Islet precursor cell (in vitro differentiated cells): ENCODE measurements at places on chromosomes 7 and 10.

DNA sequence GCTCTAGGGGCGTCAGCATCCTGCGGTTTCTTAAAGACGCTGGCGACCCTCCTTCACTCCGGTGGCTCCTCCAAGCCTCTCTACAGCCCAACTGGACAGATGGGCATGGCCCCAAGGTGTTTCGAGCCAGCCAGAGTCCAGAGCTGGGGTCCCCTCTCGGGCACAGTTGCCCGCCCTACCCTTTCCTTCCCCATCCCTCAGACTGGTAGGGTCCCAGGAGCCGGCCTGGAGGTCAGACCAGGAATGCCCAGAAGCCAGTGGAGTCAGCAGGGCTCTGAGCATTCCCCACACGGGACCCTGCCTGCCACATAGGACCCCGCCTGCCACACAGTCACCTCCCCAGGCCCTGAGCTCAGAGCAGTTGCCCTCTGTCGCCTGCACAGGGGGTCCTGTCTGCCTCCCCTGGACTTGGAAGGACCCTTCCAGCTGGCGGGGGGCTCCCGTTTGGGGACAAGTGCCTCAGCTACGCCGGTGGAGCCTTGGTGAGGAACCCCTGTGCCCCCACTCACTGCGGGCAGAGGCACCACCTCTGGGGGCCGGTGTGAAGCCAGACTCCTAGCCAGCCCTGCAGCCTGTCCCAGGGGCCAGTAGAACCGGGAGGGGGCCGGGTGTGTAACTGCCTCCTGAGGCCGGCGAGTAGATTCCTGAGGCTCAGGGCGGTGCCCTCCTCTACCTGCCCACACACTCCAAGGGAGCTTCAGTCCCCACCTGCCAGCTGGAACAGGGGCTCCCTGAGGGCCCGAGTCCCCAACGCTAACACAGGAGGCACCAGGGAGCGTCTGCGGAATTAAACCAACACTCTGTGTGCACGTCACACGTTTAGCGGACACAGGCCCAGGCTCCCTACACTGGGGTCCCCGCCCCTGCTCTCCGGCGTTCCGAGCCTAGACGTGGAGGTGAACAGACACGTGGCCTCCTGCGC is 19.4 kb upstream of the PDGFA start:
- DNase-seq = peak; percentile 84

GRCh38 chr7:134129856-134130523 is 2.9 kb downstream of the LRGUK start:
- DNase-seq = no peak

DNA sequence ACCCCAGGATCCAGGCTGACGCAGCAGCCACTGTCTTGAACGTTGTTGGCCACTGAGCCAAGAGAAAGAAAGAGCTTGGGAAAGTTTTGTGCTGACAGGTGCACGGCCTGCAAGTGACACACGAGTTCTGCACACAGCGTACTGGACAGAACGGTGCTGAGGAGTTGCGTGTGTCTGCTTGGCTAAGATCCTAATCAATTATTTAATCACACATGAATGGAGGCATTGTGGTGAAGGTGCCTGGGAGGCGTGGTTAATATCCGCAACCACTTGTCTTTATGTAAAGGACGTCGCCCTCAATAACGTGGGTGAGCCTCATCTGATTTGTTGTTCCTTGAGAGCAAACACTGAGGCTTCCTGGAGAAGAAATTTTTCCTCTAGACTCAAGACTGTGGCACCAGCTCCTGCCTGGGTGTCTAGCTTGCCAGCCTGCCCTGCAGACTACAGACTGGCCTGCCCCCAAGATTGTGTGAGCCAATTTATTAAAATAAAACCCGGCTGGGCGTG is 16.6 kb upstream of the GNA12 start:
- DNase-seq = no peak

GRCh38 chr10:110057456-110057855 is 49.7 kb downstream of the ADD3 start:
- DNase-seq = no peak

GRCh38 chr7:132956556-132956955 is 125.3 kb downstream of the CHCHD3 start:
- DNase-seq = no peak

- DNase-seq = peak; percentile 54
These were observed 682.8 kb downstream of the MAGI2 start for GRCh38 chr7:78770422-78771410.

DNA sequence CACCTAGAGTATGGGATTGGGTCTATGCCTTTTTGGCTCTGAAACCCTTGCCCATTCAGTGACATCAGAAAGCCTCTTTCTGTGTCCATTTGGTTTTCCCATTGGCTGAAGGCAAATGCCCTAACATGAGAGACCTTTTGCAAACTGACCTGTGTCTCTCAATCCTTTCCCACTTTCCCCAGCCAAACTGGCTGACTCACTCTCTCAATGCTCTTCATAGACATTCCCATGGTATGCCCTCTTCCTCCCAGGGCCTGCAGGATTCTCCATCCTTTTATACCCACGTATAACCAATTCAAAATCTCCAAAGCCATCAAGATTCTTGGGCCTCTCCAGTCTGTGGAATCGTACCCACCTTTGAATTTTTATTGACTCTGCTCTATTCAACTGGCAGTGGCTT is 563.3 kb downstream of the GATA3 start:
- peak; percentile 55 for DNase-seq

GRCh38 chr7:90596671-90597562 is 796 bp downstream of the CDK14 start:
- peak; percentile 68 for DNase-seq

- DNase-seq = peak; percentile 55
These were observed 40.0 kb upstream of the PAPSS2 start for GRCh38 chr10:87619705-87620104.

DNA sequence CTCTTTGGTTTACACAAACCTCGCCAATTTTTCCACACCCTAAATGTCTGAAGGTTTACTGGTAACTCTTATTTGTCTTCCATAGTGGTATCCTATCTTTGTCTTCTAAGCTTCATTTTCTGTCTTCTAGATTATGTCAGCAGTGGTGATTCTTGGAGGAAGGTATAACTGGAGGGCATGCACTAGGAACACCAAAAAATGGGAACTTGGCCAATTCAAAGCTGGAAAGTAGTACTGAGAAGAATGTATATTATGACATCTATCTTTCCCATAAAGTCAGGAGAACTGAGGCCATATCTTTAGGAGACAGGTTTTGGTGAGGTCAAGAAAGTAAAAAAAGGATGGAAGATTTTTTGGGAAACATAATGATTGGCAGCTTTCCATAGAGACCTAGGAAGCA is 113.3 kb downstream of the CPEB3 start:
- no peak for DNase-seq

- no peak for DNase-seq
These were observed 31.9 kb upstream of the OPTN start for GRCh38 chr10:13068071-13068470.

DNA sequence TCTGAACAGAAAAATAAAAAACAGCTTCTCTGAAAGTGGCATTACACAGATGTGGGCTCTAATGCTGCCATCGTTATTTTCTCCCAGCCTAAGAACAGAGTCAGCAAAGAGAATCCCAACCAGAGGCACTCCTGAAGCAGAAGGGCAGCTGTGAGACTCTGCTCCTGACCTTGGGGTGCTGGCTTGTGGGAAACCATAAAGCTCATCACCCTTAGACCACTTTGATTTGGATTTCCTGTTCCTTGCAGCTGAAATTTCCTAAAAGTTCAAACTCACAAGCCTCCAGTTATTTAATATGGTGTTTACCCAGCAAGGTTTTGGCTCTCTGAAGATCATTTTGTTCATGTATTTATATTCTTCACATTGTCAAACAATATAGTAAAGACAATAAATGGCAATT is 814.8 kb downstream of the TNS3 start:
- DNase-seq = no peak

DNA sequence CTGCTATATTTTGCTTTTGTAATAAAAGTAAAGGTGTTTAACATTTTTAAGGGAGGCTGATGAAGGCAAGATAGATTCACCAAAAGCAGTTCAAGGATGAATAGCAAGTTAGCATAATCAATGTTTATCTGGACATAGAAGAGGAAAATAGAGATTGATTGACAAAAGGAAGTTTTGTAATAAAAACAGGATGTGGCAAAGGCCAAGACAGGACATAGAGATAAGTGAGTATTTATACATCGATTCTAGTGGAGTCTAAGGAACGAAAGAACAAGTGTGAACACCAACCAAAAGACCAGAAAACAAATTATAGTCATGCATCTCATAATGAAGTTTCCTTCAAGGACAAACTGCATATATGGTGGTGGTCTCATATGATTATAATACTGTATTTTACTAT is 123.8 kb downstream of the CCDC71L start:
- DNase-seq = no peak

DNA sequence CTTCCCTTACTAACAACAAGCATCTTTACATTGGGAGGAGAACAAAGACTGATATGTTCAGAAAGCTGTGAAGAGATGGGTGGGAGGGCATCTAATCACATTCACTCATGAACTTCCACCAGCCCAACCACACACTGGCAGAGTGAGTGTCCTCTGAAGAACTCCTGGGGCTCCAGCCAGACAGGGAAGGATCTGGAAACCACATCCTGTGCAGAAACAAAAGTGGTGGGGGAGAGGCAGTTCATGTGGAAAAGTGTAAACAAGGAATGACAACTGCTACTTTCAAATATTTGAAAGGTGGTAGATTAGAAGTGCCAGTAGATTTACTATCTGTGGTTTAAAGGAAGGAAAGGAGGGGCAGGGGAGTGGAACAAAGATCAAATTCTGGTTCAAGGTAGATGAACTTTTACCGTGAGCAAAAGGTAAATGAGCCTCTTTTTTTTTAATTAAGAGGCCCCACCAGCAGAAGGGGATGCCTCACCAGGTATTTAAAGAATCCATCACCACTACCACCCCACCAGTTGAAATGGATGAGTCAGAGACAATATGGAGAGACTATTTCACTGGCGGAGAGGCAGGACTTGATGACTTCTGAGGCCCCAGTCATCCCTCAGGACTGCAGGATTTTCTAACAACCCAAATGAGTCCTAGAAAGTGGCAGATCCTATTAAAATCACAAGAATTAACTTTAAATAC is 34.5 kb downstream of the GOT1 start:
- peak; percentile 92 for DNase-seq

GRCh38 chr10:82910301-82910700 is 1035.3 kb downstream of the NRG3 start:
- DNase-seq = no peak

GRCh38 chr7:51033727-51034520 is 251.2 kb upstream of the GRB10 start:
- DNase-seq = peak; percentile 42

DNA sequence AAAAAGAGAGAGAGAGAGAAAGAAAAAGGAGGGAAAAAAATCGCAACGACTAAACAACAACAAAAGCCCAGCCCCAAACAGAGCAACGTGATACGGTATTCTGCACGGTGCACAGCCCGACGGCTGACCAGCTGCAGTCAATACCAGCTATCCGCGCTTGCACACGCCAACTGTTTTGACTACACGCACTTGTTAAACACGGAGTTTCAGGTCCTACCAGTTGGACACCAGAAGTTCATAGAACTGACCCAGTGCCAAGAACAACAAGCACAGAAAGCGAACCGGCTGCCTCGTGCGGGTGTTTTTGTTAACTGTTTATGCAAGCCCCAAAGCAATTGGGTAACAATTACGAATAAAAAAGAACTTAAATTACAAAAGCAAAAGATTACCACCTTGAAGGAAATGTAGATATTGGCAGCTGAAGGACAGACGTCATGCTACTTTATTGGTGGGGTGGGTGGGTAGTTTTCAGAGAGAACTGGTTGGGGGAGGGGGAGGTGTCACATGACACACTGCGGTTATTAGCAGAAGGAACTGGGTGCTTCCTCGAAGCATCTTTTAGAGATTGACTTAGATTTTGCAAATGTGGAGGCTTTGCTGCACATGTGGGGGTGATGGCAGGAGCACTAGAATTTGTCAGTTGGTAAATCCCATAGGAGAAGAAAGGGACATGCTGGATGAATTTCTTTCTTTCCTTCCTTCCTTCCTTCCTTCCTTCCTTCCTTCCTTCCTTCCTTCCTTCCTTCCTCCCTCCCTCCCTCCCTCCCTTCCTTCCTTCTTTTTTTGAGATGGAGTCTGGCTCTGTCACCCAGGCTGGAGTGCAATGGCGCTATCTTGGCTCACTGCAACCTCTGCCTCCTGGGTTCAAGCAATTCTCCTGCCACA is 110.6 kb upstream of the EFCAB10 start:
- DNase-seq = peak; percentile 65

GRCh38 chr10:70598857-70599295 is 3.7 kb downstream of the PRF1 start:
- DNase-seq = no peak

DNA sequence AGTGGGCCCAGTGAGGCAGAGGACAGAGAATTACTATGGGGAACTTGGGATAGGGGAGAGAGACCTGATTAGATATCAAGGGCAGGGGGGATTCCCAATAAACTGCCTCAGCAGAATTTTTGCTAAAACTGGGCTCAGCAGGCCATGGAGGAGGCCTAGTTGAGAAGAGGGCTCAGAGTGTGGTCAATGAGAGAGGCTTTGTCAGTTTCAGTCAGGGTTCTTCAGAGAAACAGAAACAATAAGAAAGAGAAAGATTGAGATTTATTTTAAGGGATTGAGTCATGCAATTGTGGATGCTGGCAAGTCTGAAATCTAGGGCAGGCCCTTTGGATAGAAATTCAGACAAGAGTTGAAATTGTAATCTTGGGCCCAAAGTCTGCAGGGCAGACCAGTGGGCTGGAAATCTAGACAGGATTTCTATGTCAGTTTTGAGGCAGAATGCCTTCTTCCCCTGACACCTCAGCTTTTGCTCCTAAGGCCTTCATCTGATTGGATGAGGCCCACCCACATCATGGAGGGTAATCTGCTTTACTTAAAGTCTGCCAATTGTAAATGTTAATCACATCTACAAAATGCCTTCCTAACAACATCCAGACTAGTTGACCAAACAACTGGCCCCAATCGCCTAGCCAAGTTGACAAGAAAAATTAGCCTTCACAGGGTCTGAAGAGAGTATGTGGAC is 33.5 kb upstream of the CCSER2 start:
- no peak for DNase-seq

GRCh38 chr10:11881477-11882417 is 58.6 kb downstream of the PROSER2 start:
- DNase-seq = peak; percentile 91

- DNase-seq = no peak
These were observed 711.2 kb downstream of the GRID1 start for GRCh38 chr10:85655411-85655810.

GRCh38 chr10:96440361-96441292 is 73.1 kb downstream of the TLL2 start:
- no peak for DNase-seq

GRCh38 chr10:16953270-16953669 is 136.0 kb upstream of the RSU1 start:
- DNase-seq = no peak

DNA sequence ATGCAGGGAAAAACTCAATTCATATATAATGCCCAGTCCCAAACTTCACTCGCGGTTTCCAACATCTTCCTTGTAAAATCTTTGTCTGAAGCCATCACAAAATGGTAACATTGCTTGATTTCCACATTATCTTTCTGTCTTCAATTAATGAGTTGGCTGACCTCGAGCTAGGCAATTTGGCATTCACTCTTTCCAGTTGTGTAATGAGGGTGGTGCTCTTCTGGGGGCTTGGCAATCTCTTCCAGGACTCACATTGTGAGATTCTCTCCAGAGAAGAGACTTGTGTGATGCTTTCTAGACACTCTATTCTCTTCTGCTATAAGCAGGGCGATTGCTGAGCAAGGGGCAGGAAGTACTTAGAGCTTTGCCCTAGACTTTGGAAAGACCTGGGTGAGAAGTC is 179.5 kb downstream of the JCAD start:
- no peak for DNase-seq

GRCh38 chr7:142866361-142867096 is 11.7 kb downstream of the EPHB6 start:
- DNase-seq = peak; percentile 74

GRCh38 chr10:133012573-133013359 is 70.4 kb upstream of the CFAP46 start:
- DNase-seq = no peak

GRCh38 chr7:14635955-14636354 is 266.6 kb downstream of the DGKB start:
- DNase-seq = no peak
